Psoas muscle (tissue), 8 donors: ENCODE measurements at places on chromosomes 12 and 14. TPM values are rescaled to one million over a fixed set of nuclear protein-coding genes. Genes with fewer than 3 reads are reported as not detected.

Gene TMEM233
- total RNA-seq, result 24.0 TPM

Gene OTX2
- total RNA-seq, result not detected

Gene DHRS1
- 3.4 TPM for total RNA-seq

Gene KRT79
- total RNA-seq, result not detected

Gene TSHR
- total RNA-seq, result not detected

Gene SSTR1
- total RNA-seq, result 0.60 TPM

Gene OR4E2
- not detected for total RNA-seq

DNA sequence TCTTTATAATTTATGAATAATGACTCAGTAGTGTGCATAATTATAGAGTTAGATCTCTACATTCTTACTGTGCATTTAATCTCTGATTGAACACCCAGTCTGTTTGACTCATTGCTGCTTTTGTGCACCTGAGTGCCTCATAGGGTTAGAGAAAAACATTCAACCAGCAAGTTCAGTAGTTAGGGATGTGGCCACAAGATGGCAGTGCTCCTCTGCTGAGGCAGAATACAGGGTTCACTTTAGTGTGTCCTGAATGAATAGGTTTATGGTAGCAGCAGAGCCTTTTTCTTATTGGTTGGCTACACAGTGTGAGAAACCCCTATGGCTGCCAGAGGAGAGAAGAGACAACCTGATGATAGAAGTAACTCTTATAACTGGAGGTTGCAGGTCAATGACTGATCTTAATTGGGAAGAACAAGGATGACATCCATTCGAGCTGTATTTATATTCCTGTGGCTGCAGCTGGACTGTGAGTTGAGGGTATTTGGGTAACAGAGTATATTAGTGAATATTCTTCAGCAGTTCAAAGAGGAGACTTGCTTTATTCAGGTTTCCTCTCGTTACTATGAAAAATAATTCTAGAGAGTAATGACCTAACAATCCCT, 194.9 kb upstream of the OR4E1 start:
- H3K27ac ChIP-seq, result no peak overlapping the region
- no peaks in the 10 kb centered on the region for H3K27me3 ChIP-seq
- no peak overlapping the region for H3K4me3 ChIP-seq
- no peak for DNase-seq

- no peak overlapping the region for H3K4me3 ChIP-seq
- H3K4me1 ChIP-seq, result no peaks in the 10 kb centered on the region
- no peak overlapping the region for H3K27ac ChIP-seq
- H3K27me3 ChIP-seq, result no peaks in the 10 kb centered on the region
- no peaks in the 10 kb centered on the region for H3K36me3 ChIP-seq
Observed at GRCh38 chr14:93073358-93073707, 42.4 kb downstream of the ITPK1 start.

DNA sequence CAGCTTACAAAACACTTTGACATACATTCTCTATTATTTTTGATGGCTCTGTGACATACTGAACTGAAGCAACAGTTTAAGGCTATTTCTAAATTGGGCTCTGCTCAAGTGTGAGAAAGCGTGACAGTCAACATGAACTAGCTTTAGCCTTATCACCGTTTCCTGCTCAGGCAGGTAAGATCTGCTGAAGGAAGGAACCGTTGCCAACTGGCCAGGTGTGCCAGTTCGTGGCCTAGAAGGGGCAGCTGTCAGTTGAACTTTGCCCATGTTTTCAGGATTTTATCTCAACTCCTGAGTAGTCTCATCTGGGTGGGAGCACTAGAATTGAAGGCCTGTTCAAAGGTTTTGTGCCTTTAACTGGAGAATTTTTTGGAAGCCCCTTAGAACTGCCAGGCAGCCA, 79.5 kb downstream of the ETV6 start:
- H3K4me1 ChIP-seq, result peaks cover 14% of the 10 kb centered on the region
- H3K27me3 ChIP-seq, result no peaks in the 10 kb centered on the region
- no peak overlapping the region for H3K27ac ChIP-seq
- H3K4me3 ChIP-seq, result no peak overlapping the region

DNA sequence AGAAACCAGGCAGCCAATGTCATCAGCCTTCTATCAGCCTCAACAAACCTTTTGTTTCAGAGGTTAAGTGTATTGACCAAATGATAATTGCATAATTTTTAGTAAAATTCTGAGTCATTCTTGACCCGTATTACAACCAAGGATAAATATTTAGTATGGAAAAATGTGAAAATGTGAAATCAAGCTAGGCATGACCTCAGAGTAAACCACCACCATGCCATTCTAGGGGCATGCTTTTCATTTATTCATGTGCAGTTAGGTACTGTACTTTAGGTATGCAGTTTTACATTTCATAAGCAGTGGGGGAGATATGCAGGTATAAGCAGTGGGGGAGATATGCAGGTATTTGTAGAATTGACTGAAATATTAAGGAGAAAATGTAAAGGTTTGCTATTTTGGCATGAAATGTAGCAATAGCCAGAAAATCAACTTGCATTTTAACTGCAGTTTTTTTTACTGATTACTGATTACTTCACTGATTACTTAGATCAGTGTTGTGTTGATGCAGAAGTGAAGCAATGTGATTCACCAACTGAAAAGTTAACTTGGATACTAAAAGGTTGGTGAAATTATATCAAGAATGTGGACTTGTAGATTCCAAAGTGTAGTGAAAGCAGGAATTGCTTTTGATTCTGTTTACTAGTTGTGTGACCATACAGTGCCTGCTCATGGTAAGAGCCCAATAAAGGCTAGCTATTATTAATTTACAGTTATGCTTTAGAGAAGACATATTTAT, 184.2 kb downstream of the ESR2 start:
- H3K4me1 ChIP-seq, result peaks cover 21% of the 10 kb centered on the region
- no peak overlapping the region for H3K27ac ChIP-seq
- DNase-seq, result no peak
- H3K4me3 ChIP-seq, result no peak overlapping the region

DNA sequence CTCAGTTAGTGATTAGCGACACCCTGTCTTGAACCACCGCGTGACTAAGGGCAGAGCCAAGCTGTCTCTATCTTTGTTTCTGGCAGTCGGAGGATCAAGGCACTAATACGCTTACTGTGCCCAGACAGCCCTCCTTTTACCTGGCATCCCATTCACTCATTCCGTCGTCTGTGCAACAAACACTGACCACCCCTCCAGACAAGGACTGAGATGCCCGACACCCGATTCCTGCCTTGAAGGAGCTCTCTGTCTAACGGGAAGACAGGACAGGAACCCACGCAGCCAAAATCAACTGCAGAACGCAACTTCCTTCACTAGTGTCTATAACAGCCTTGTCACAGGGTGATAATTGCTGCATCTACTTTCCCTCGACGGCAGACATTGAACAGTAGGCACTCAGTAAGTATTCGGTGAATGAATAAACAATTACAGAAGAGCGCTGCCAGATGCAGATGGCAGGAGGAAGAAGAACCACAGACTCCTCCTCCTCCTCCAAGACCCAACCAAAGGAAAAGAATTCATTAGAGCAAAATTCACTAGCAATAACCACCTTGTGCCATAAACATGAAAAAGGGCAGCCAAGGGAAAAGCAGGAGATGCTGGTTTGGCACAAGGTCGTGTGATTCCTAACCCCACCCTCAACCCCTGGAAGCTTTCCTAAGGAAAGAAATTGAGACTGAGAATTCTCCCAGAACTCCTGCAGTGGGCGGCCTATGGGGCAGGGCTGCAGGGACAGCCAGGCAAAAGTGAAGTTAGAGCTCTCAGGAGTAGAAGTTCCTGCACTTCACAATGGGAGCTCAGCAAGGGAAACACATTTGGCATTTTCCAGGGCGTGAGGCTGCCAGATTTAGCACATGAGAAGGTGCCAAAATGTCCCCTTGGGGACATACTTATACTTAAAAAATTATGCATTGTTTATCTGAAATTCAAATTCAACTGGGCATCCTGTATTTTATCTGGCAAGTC, 186.6 kb upstream of the DIO3 start:
- H3K36me3 ChIP-seq, result no peaks in the 10 kb centered on the region
- no peak overlapping the region for H3K27ac ChIP-seq
- no peak overlapping the region for H3K4me3 ChIP-seq
- no peaks in the 10 kb centered on the region for H3K4me1 ChIP-seq

GRCh38 chr12:101928556-101928955, 51.2 kb downstream of the DRAM1 start:
- no peak overlapping the region for H3K27ac ChIP-seq
- H3K4me1 ChIP-seq, result no peaks in the 10 kb centered on the region
- H3K36me3 ChIP-seq, result no peaks in the 10 kb centered on the region
- H3K27me3 ChIP-seq, result no peaks in the 10 kb centered on the region

DNA sequence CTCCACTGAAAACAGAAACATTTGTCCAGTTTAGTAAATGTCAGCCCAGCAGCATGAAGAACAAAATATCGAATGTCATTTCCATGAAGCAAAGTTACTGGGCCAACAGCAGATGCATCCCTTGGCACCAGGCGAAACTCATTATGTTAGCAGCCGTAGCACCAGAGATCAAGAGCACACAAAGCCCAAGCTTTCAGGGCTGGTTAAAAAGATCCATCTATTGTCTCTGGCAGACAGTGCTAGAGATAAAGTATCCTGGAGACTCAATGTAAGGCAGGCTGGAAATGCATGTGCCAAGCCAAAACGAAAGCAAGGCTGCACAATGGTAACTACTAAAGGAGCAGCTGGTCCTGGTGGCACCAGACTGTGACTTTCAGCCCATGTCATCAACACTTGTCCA, 120.3 kb upstream of the PLEKHG7 start:
- H3K4me3 ChIP-seq, result no peak overlapping the region
- no peak overlapping the region for H3K27ac ChIP-seq
- no peaks in the 10 kb centered on the region for H3K27me3 ChIP-seq
- no peak for DNase-seq

DNA sequence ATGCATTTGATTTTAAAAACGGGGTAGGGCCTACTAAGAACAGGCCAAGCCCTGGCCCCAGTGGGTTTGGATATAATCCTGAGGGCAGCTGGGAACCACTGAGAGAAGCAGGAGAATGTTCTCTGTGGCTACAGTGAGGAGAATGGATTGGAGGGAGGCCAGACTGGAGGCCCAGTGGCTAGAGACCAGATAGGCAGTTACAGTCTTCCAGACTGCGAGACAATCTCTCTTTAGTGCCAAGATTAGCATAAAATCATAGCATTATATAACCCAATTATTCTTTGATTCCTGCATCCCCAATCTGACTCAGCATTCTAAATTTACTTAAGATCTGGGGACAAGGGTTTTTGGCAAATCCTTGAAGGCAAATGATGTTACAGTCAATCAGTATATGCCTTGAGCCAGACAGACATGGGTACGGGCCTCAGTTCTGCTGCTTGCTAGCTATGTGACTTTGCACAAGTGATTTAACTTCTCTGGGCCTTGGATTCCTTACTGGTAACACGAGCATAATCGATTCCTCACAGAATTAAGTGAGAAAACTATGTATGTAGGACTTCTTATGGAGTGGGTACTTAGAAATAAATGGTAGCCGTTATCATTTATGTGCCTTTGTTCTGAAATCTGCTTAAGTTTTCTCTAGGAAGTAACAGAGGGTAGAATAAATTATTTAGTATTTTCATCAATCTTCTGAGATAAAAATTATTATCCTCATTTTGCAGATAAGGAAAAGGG, 18.3 kb downstream of the NINJ2 start:
- no peak overlapping the region for H3K4me3 ChIP-seq
- H3K27me3 ChIP-seq, result no peaks in the 10 kb centered on the region
- peaks cover 52% of the 10 kb centered on the region for H3K4me1 ChIP-seq
- no peak for DNase-seq
- no peaks in the 10 kb centered on the region for H3K36me3 ChIP-seq

DNA sequence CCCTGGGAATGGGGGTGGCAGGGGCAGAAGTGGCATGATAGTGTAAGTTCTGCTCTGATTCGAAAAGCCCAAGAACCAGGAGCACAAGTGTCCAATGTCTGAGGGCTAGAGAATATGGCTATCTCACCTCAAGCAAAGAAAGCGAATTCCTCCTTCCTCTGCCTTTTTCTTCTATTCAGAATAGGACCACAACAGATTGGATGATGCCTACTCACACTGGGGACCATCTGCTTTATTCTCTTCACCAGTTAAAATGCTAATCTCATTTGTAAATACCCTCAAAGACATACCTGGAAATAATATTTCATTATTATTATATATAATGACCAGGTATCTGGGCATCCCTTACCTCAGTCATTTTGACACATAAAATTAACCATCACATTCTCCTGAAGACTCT, 808.7 kb downstream of the NRXN3 start:
- no peaks in the 10 kb centered on the region for H3K4me1 ChIP-seq
- H3K36me3 ChIP-seq, result no peaks in the 10 kb centered on the region
- DNase-seq, result no peak
- H3K27ac ChIP-seq, result no peak overlapping the region
- no peak overlapping the region for H3K4me3 ChIP-seq
- H3K27me3 ChIP-seq, result no peaks in the 10 kb centered on the region

- peaks cover 14% of the 10 kb centered on the region for H3K4me1 ChIP-seq
- no peak overlapping the region for H3K4me3 ChIP-seq
- H3K27me3 ChIP-seq, result no peaks in the 10 kb centered on the region
Observed at GRCh38 chr14:100314724-100315123, 8.4 kb upstream of the SLC25A47 start.

- peaks cover 5% of the 10 kb centered on the region for H3K4me1 ChIP-seq
- no peaks in the 10 kb centered on the region for H3K36me3 ChIP-seq
- H3K27ac ChIP-seq, result no peak overlapping the region
- no peak overlapping the region for H3K4me3 ChIP-seq
Observed at GRCh38 chr12:39622306-39622705, 2.7 kb upstream of the ABCD2 start.
